Tibial nerve (tissue), 4 donors: ENCODE measurements at places on chromosomes 12 and 14. TPM values are rescaled to one million over a fixed set of nuclear protein-coding genes. Genes with fewer than 3 reads are reported as not detected.

DNA sequence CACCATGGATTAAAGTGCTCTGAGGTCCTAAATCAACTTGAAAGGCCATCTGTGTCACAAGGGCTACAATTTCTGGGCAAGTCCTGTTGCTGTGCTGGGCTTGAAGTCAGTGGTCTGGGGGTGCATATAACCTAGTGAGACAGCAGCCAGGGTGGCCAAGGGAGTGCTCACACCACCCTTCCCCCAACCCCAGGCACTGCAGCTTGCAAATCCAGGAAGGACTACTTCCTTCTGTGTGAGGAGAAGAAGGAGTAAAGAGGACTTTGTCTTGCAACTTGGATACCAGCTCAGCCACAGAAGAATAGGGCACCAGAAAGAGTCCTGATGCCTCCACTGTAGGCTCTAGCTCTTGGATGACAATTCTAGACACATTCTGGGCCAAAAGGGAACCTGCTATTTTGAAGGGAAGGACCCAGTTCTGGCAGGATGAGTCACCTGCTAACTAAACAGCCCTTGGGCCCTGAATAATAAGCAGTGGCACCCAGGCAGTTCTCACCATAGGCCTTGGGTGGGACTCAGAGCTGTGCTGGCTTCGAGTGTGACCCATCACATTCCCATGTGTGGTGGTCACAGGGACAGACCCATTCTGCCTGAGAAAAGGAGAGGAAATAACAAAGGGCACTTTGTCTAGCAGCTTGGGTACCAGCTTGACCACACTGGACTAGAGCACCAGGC is 32.6 kb upstream of the DHRS7 start:
- DNase-seq: no peak

DNA sequence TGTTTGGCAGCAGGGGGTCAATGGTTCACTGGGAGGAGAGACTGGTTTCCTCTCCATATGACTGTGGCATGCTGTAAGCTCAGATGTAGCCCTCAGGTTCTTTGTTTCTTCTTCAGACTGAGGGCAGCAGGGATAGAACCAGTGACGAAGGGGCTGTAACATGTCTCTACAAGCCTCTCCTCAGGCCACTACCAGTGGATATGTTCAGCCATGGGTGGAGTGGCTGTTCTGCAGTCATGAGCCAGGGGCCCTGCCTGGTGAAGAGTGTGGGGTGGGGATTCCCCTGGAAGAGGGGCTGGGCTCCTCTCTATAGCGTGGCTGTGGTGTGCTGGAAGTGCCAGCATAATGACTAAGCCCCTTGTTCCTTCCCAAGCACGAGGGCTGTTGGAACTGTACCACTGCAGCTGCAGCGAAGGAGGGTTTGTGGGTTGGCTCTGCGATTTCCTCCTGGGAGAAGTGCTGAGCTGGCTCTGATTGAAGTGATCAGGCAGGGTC is 55.8 kb downstream of the CMAS start:
- peak; percentile 15 for DNase-seq

DNA sequence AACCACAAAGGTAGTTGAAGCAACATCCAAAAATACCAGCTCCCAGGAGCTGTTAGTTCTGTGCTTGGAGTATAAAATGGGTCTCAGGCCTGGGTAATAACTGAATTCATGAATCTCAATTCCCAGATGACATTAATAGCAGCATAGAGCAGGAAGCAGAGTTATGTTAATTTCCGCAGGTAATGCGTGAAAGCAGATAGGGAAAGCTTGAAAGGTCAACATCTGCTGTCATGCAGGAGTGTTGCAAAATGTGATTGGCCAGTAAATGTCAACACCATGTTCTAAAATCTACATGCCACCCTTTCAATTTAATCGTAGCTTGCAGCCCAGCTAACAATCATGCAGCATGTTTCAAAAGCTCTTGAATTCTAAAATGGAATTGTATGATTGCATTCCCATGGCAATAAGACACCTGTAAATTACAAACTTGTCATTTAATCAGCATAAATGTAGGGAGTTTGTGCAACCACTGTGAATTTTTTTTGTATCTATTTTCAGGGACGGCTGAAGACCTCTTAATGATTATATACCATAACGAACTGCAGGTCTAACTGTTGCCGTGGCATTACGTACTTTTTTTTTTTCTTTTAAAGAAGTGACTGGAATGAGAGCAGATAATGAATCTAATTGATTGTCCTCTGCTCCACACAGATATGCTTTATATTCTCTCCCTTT is 635.8 kb upstream of the FOXG1 start:
- no peak for DNase-seq

The HOXC9 gene
- 10.5 TPM for total RNA-seq

- DNase-seq: peak; percentile 73
Measured at GRCh38 chr14:75454963-75455546, 27.2 kb downstream of the JDP2 start.

- no peak for DNase-seq
Measured at GRCh38 chr14:99413911-99414310, 66.7 kb downstream of the SETD3 start.

- DNase-seq: no peak
Measured at GRCh38 chr14:21264025-21264801, 5.0 kb downstream of the HNRNPC start.

The NEDD1 gene
- 26.2 TPM for total RNA-seq

GRCh38 chr14:56189307-56189706 is 71.1 kb downstream of the PELI2 start:
- no peak for DNase-seq

- no peak for DNase-seq
Measured at GRCh38 chr14:35480119-35480769, 53.7 kb upstream of the INSM2 start.

- peak; percentile 46 for DNase-seq
Measured at GRCh38 chr12:88310666-88311065, 168.6 kb downstream of the TMTC3 start.
